ENCODE measurements at places on chromosomes 1 and 21. TPM values are rescaled to one million over a fixed set of nuclear protein-coding genes. Genes with fewer than 3 reads are reported as not detected.

DNA sequence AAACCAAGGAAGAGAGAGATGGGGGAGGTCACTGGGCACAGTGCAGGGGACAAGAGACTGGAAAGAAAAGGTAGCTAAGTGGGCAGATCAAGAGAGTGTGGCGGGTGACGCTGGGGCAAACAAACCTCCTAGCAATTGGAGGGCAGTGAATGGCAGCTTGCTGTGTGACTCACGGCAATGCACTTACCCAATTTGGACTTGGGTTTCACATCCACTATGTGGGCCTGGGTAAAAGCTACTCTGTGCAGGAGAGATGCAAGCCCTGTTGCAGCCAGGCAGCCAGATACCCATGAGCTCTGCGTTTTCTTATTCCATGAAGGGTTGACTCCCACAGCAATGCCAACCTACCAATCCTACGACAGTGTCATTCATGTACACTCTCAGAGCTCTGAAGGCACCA, 9.5 kb downstream of the PLXNA2 start:
- no peak for DNase-seq

DNA sequence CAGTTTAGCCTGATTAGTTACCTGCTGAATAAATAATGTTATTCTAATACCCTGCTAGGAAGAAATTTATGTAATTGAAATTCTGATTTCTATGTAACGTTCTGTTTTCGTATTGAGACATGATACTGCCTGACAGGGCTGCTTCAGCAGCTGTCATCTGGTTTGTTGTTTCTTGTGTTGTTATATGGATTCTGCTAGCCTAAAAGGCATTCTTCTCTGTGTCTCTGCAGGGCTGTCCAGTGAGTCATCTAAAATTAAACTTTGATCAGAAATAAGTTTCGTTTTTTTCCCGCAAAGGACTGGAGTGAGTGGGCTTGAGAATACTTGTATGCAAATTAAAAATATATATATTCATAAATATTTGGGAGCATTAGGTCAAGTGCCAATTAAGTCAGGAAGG, 93.0 kb downstream of the DYRK1A start:
- no peak for DNase-seq

- DNase-seq = no peak
Measured at GRCh38 chr1:234611225-234611846, 1.4 kb upstream of the IRF2BP2 start.

DNA sequence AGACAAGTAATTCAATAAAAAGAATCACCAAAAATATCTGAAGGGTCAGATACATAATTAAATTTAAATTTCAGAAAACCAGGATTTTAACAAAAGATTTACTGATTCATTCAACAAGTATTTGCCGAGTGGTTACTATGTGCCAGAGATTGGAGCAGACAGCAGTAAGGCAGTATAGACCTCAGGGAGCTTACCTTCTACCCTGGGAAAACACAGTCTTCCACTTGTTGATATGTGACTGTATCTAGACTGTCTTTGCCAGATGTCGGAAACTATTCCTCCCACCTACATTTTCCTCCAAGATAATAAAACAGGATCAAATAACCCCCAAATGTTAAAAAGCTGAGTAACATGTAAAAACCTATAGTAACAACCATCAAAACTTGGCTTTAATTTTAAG, 6.2 kb downstream of the HNRNPR start:
- no peak for DNase-seq

GRCh38 chr1:64176659-64177058, 26.8 kb upstream of the UBE2U start:
- DNase-seq = no peak

DNA sequence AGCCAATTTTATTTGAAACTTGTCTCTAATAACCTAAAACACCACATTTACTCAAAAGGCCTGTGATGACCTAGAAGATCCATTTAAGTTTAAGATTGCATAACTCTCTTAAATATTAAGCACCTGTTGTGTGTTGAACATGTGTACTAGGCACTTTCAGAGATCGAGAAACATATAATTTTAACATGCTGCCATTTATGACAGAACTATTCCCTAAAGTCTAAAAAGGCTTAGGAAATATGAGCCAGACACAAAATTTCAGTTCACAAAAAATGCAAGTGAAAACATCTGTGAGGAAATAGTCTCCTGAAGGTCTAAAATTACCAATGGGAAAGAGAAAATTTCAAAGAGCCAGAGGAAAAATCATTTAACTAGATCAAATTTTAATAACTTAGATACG, 37.7 kb downstream of the CEP170 start:
- no peak for DNase-seq

- no peak for DNase-seq
Measured at GRCh38 chr1:183089025-183089639, 65.9 kb downstream of the LAMC1 start.

- DNase-seq = no peak
Measured at GRCh38 chr1:231828182-231828920, 201.8 kb downstream of the DISC1 start.

DNA sequence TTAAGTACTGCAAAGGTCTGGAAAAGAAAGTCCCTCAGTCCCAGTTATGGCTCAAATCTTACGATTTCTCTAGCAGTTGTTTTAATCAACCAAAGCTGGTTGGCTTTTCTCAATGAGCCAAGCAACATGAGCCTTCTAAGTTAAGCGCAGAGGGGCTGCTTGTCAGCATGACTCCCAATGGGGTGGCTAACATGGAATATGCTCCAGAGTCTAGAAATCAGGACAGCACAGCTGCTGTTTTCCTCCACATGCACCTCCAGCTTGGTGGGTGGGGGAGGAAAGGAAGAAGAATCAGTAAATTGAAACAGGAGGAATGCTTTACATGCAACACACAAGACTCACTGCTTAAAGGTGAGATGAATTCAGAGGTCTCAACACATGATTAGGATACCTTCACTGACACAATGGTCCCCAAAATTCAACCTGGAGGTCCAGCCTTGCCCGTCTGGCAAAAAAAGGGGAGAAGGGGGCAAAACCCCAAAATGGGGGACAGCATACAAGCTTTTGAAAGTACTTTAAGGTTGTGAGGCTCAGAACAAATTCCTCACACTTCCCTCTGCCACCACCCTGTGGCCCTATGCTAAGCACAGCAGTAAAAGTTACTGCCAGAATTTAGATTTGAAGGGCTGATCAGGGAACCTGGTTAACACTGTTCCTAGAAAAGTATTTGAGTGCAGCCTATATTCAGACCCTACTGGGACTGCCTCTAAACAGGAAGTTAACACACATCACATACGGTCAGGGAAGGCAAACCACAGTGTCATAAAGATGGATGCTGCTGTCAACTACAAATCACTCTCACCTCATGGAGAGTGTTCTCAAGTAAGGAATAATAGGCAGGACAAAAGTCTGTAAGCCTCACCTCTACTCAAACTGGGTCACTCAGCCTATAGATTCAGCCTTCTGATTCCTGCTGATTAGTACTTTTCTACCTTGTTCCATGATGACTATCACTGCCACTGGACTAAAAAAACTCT, 2.6 kb downstream of the GATAD2B start:
- DNase-seq = no peak

GRCh38 chr1:167312871-167313270, 92.2 kb downstream of the POU2F1 start:
- no peak for DNase-seq

GRCh38 chr1:111489604-111490003, 13.8 kb downstream of the ADORA3 start:
- DNase-seq = no peak

GRCh38 chr21:32336711-32337110, 38.1 kb downstream of the MRAP start:
- DNase-seq = peak; percentile 28

DNA sequence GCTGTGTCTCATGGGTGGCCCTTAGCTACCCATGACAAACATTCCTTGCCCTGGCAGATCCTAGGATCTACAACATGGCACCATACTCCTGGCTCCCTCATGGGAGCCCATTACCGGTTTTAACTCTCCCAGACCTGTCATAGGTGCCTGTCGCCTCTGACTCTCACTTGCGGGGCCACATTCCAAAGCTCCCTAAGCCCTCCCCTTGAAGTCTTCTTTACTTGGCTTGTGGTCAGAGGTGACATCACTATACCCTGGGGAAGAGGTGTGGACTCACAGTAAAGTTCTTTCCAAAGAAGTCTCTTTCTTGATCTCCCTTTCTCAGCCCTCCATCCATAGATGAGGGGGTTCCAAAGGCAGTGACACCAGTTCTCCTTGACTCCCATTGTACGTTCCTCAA, 5.4 kb upstream of the SLAMF9 start:
- no peak for DNase-seq

- DNase-seq = no peak
Measured at GRCh38 chr1:3678361-3679097, 26.2 kb downstream of the TP73 start.

DNA sequence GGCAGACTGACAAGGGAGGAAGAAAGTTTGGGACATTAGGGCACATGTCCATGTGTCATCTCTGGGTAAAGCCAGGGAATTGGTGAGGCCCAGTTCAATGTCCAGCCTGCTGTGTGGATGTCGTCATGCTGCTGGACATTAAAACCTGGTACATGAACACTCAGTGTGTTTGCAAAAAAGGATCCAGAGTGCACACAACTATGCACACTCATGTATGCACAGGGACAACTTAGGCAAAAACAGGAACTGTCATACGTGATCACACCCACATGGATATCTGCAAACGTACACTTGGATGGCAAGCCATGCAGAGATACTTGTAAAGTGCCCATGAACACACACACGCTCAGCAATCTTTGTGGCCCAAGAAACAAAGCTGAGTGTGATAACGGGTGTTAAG, 47.9 kb upstream of the NEK2 start:
- no peak for DNase-seq

DNA sequence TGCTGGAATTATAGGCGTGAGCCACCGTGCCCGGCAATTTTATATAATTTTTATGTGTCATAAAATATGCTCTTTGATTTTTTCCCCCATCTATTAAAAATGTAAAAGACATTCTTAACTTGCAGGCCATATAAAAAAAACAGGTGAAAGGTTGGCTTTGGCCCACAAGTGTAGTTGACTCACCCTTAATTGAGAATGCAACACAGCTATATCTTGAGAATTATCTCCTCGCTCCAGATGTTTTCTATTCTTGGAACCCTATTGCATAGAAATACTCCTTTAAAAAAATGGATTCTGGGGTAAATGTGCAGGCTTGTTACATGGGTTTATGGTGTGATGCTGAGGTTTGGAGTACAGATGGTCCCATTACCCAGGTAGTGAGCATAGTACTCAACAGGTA, 112.0 kb downstream of the ST3GAL3 start:
- no peak for DNase-seq

DNA sequence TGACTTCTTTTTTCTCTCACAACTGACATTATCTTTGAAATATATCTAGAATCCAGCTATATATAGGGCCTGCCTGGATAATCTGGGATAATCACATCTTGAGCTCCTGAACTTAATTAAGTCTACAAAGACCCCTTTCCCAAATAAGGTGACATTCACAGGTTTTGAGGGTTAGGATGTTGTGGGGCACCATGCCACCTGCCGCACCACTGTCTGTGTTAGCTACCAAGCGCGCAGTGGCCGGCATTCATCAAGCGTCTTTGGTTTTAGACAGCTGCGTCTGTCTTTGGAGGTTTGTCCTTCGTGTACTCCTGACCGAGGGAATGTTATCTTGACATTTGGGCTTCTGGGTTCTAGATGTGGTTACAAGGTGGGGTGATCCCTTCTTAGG, 7.5 kb downstream of the TRAPPC10 start:
- DNase-seq = no peak

- DNase-seq = no peak
Measured at GRCh38 chr1:203726417-203726867, 38.5 kb upstream of the LAX1 start.

DNA sequence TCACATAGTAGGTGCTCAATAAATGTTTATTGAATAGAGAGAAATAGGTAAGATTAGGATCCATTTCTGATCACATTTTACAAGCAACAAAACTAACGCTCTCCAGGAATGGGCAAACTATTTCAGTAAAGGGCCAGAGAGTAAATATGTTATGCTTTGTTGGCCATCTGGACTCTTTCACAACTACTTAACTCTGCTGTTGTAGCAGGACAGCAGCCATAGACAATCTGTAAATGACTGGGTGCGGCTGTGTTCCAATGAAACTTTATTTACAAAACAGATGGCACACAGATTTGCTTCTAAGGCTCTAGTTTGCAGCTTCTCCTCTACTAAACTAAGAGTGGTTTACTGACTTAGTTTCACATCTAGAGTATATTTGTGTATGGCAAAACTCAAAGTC, 83.0 kb upstream of the BACH1 start:
- DNase-seq = no peak

DNA sequence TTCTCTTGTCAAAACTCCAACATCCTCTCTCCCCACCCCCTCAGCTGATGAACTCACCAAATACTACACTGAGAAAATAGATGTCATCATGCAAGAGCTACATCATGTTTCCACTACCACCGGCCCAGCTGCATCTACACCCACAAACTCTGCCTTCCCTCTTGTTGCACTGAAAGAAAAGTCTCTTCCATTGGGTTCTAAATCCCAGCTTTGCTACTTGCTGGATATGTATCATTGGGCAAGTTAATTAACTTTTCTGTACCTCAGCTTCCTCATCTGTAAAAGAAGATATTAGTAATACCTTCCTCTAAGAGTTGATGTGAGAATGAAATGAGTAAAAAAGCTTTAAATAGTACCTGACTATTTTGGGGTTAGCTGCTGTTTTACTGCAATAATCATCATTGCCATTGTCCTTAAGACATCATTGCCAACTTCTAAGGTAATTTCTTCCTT, 108.6 kb downstream of the OLFML2B start:
- no peak for DNase-seq

GRCh38 chr1:246726881-246727280, 2.7 kb downstream of the SCCPDH start:
- no peak for DNase-seq

DNA sequence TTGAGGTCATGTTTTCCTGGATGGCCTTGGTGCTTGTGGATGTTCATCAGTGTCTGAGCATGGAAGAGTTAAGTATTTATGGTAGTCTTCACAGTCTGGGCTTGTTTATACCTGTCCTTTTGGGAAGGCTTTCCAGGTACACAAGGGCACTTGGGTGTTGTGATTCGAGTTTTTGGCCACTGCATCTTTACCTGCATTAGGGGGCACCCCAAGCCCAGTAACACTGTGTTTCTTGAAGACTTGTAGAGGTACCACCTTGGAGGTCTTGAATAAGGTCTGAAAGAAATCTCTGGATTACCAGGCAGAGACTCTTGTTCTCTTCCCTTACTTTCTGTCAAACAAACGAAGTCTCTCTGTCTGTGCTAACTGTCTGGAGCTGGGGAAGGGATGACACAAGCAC, 34.4 kb upstream of the ROR1 start:
- DNase-seq = no peak

GRCh38 chr1:118116401-118116800, 68.6 kb downstream of the SPAG17 start:
- no peak for DNase-seq

The DRAXIN gene
- total RNA-seq = 1.1 TPM

The SMIM1 gene
- 12.1 TPM for total RNA-seq

The CHAF1B gene
- 9.2 TPM for total RNA-seq

The S100A3 gene
- total RNA-seq = not detected

The PTCH2 gene
- total RNA-seq = 1.4 TPM

The TSPAN1 gene
- total RNA-seq = 0.52 TPM

The CD244 gene
- not detected for total RNA-seq

The RASSF5 gene
- total RNA-seq = 6.8 TPM

The TESK2 gene
- total RNA-seq = 4.3 TPM

The RAB13 gene
- total RNA-seq = 87.7 TPM

All from mesothelial cell of epicardium (in vitro differentiated cells).